SK-N-DZ (cell line): ENCODE measurements at places on chromosomes 4 and X.

DNA sequence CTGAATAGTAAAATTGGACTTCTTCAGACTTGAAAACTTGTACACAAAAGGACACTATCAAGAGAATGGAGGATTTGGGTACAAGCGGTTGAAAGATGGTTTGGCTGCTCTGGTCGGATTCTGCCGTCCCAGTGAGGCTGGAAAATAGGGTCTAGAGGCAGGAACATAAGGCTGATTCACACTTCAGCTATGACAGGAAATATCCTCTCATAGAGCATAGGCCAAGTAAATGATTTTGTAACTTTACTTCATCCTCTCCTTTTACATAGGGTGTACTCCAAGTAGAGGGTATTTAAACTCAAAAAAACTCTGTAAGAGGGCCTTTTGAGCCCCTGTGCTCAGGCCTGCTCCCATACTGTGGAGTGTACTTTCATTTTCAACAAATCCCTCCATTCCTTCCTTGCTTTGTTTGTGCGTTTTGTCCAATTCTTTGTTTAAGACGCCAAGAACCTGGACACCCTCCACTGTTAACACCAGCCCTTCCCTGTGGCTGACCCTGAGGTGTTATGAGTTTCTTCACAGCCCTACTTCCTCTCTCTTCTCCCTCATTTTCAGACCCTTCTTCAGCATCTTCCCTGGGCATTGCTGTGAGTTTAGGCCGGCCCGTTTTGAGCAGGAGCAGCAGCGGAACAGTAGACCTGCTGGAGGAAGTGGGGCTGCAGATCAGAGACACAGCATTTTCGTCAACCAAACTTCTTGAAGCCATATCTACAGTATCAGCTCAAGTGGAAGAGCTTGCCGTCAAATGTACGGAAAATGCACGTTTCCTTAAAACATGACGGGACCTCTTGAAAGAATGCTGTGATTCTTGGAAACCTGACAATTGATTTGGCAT lies 7.2 kb downstream of the PGAM4 start:
- no peak for DNase-seq

DNA sequence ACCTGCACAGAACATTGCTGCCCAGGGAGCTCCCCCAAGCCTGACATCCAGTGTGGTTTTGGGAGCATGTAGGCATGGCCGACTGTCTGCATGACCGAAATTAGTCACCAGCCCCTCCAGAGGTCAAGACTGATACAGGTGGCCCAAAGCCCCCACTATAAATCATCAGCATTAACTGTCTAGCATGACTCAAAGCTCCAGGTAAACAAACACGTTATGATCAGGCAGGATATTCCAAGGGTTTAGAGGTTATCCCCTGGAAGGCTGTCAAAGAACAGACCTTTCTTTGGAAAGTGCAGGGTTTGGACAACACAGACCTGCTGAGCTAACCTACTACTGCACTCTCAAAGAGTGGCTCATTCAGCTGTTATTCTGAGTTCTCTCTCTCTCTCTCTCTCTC lies 2.1 kb upstream of the FAM9A start:
- DNase-seq, result no peak

- DNase-seq, result no peak
Observed at GRCh38 chr4:137532869-137533236, 559 bp upstream of the PCDH18 start.

GRCh38 chr4:14742054-14742453 lies 260.2 kb upstream of the CPEB2 start:
- no peak for DNase-seq

GRCh38 chr4:129113434-129113833 lies 17.5 kb downstream of the C4orf33 start:
- DNase-seq, result no peak

- no peak for DNase-seq
Observed at GRCh38 chr4:149836546-149836945, 20.9 kb upstream of the IQCM start.

GRCh38 chr4:120540625-120541024 lies 381.9 kb downstream of the PRDM5 start:
- no peak for DNase-seq

DNA sequence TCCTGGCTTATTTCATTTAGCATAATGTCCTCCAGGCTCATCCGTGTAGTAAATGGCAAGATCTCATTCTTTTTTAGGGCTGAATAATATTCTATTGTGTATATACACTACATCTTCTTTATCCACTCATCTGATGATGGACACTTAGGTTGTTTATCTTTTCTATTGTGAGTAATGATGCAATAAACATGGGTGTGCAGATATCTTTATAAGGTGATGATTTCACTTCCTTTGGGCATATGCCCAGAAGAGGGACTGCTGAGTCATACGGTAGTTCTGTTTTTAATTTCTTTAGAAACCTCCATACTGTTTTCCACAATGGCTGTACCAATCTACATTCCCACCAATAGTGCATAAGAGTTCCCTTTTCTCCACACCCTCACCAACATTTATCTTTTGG lies 317.6 kb upstream of the CNKSR2 start:
- no peak for DNase-seq

GRCh38 chr4:5995901-5996623 lies 22.2 kb downstream of the C4orf50 start:
- DNase-seq, result no peak

DNA sequence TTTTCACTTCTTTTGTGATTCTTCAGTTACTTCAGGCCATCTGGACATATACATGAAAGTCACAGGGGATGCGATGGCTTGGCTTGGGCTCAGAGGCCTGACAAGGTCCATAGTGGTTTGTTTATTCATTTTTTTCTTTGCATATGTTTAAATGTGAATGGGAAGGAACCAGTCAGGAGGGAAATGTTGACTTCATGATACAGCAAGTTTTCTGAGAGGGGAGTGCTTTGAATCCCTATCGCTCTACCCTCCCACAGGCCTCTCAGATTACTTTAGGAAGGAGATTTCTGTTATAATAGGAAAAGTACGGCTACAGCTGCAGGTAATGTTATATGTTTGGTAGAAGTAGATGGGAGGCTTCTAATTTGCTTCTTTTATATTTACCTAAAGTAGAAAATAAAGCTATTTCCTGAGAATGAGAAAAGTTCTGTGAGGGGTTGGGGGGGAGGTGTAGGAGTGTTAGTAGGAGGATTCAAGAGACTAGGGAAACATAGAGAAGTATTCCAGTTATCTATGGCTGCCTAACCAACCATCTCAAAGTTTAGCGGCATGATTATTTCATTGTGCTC lies 322.9 kb downstream of the RAPGEF2 start:
- no peak for DNase-seq

- DNase-seq, result no peak
Observed at GRCh38 chr4:107885865-107886264, 45.5 kb upstream of the CYP2U1 start.

- DNase-seq, result no peak
Observed at GRCh38 chrX:19953145-19953544, 37.7 kb downstream of the BCLAF3 start.

DNA sequence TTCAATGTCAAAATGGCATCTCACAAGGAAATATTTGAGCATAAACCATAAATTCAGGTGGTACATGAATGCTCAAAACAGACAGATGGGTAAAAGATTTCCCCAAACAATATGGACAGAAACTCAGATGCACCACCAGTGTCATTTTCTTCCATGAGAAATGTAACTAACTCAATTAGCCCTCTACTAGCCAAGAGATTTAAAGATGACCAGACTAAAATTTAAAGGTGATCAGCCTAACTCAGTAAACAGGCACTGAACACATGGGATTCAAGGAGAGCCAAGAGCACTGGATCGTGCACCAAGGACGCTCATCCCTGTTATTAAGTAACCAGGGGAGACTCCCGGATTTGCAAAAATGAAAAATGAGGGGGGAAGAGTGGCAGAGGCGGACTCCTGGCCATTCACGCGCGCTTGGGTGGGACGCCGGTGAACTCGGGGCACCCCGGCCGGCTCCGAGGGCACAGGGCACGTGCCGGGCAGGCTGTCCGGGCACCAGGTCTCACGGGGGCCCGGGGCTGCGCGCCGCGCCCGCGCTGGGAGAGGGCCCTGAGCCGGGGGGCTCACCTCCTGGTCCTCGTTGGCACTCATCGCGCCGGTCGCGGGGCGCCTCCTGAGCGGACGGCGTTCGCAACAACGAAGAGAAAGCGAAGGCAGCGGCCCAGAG lies 490 bp downstream of the RWDD4 start:
- DNase-seq, result peak; percentile 21

GRCh38 chr4:59818656-59819055 lies 1381.5 kb upstream of the ADGRL3 start:
- no peak for DNase-seq

GRCh38 chr4:129821963-129822362 lies 726.0 kb downstream of the C4orf33 start:
- DNase-seq, result no peak

- DNase-seq, result peak; percentile 45
Observed at GRCh38 chr4:82201805-82202641, 171.8 kb downstream of the HNRNPD start.

DNA sequence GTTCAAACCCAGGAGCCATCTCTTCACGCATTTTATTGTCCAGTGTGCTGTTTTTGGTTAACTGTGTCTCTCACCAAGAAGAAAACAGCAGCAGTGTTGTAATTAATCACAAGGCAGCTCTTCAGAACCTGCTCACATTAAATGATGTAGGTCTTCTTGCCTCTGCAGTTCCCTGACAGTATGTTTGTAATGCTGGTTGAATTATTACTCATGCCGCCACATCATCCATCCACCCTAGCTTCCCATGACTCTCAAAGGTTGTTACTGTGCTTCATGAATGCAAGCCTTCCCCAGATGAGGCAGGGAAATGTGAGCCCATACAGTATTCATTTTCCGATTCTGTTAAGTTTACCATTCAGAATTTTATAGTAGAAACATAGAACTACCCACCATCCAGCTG lies 17.4 kb downstream of the TLR10 start:
- DNase-seq, result no peak

DNA sequence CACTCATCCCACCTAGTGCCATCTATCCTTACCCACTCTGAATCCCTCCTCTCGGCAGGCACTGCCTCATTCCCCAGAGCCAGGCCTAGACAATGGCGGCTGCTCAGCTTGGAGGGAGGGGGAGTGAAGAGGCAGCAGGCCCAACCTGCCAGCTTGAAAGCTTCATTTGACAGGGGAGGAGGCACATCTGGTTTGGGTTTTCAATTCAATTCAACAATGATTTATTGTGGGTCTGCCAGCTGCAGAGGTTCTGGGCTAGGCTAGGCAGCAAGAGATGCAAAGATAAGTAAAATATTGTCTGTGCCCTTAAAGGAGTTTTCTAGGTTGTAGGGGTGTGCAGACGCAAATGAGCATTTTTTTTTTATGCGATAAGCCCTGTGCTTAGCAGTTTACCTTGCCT lies 58.5 kb downstream of the RTL9 start:
- DNase-seq, result peak; percentile 88

DNA sequence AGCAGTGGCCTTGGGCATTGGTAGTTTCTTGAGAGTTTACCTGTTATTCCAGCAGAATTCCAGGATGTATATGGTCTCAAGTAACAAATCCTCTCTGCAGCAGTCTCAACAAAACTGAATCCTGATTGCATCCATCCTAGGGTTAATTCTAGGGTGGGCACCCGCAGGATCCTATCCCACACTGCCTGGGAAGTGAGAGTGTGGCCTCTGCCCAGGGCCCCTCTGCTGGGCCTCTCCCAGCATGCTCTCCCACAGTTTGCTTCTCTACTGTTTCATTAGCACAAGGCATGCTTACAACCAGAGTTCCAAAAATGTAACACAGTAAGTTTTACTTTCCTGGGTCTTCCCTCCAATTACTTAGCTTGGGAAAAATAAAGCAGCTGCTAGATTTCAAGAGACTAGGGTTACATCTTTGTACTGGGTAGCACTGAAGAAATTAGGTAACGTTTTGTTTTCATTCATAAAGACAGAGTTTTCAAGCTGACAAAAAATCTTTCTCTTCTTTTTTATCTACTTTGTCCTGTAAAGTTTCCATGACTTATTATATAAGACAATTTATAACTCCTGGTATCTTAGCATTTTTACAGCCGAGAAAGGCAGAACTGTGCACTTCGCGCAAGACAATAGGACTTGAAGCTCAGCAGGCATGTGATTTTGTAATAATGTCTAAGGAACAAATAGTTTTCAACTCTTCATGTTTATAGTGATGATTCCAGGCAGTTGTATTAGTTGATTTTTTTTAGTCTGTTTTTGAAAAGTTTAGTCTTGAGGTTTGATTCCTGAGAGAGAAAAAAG lies 131.2 kb upstream of the PCDH18 start:
- no peak for DNase-seq

GRCh38 chrX:152735860-152736511 lies 2.4 kb downstream of the MAGEA12 start:
- DNase-seq, result no peak

DNA sequence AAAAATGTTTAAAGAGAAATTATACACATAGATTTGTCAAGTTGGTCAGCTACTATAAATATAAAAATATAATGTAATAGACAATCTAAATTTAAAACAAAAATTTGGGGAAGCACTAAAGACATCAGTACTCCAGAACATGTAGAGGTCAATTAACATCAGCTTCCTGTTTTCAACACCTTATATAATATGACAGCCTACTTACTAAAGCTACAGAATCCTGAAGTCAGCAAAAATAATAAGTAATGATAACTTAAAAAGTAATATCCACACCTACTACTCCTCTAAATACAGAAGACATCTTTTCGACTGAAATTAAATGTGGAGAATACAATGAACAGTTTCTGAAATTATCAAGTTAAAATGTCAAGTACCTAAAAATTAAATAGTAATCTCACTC lies 118.6 kb downstream of the LRBA start:
- DNase-seq, result no peak

GRCh38 chr4:37682701-37683401 lies 3.3 kb downstream of the RELL1 start:
- no peak for DNase-seq

DNA sequence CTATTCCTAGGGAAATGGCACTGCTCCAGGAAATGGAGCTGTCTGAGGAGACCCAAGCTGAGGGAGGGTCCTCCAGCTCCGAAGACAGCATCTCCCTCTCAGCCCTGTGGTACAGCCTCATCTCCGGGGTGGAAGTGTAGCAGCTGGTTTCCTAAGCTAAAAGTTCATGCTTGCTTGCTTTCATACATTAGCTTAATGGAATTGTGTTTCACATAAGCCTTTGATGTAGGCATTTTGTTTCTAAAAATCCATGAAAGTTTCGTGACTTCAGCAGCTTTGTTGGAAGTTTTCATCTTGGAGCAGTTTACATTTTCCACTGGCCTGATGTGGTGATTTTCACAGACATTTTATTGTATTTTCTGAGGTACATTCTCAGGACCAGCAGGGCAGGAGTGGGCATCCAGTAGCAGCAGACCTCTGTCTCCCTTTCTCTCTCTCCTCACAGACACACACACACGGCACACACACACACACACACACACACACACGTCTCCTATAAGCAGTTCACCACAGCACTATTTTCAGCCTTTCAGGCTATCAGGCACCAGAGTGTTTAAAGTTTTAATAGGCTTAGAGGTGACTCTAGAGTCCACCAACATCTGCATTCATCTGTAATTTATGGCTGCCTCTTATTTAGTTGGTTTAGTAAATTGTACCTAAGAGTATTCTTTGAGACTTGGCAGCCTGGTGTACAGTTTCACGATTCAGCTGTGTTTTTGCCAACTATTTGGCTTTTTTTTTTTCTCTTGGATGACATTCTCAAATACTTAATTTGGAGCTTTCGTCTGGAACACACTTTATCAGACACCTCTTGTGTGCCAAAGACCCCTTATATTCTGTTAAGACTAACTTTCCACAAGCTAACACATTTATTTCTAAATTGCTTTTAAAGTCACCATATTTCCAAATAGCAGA lies 225.8 kb upstream of the SFRP2 start:
- DNase-seq, result no peak

- no peak for DNase-seq
Observed at GRCh38 chr4:123802082-123802645, 405.6 kb downstream of the SPRY1 start.

GRCh38 chr4:38406243-38406642 lies 257.8 kb upstream of the KLF3 start:
- no peak for DNase-seq
